ENCODE measurements at places on chromosomes 4 and X.
A peak's percentile ranks its signal among the peaks of the same experiment; 100 is the strongest.

DNA sequence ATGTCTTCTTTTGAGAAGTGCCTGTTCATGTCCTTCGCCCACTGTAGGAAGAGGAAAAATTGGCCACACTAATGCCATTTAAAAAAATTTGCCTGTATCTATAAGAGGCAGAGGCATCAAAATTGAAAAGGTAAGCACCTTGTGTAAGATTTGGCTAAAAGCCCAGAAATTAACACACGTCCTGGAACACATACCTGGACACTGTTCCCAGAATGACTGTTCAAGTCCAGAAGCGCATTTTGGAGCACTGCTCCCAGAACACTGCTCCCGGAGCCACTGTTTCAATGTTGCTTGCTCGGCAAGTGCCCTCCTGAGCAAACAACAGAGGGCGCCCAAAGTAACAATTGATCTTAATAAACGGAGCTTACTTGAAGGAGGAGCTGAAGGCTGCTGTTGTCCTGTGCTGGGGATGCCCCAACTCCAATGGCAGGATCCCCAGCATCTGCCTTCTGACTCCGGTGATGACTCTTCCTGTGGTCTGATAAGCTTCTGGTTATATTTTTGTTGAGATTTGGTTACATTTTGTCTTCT lies 1958.6 kb downstream of the C4orf33 start:
- no peak for DNase-seq

GRCh38 chrX:132786217-132786616 lies 172.2 kb downstream of the HS6ST2 start:
- DNase-seq: no peak

GRCh38 chr4:125522992-125523391 lies 208.2 kb downstream of the FAT4 start:
- DNase-seq: no peak

DNA sequence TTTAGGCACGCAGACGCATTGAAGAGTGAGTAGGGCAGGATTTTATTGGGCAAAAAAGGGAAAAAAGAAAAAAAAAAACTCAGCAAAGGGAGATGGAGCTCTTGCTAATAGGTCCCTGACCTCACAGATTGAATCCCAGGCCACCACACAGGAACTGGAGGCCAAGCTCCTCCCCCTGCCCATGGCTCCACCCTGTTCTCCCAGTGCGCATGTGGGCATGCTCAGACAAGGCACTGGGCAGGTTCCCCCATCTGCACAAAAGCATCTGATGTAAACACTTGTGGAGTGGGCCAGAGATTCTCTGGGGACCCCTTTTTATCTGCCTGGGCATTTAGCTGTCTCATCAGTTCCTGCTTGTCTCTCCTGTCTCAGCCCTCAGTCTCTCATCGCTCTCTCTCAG lies 9.5 kb downstream of the FRMD7 start:
- DNase-seq: no peak

- peak; percentile 60 for DNase-seq
Observed at GRCh38 chr4:26687728-26688127, 103.8 kb downstream of the TBC1D19 start.

DNA sequence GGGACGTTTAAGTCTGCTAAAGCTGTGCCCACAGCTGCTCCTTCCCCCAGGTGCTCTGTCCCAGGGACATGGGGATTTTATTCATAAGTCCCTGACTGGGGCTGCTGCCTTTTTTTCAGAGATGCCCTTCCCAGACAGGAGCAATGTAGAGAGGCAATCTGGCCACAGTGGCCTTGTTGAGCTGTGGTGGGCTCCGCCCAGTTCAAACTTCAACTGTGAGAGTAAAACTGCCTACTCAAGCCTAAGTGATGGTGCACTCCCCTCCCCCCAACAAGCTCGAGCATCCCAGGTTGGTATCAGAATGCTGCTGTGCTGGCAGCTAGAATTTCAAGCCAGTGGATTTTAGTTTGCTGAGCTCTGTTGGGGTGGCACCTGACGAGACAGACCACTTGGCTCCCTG lies 1371.4 kb downstream of the ADGRL3 start:
- DNase-seq: no peak

- DNase-seq: no peak
Observed at GRCh38 chr4:185755451-185755850, 56.5 kb downstream of the SORBS2 start.

DNA sequence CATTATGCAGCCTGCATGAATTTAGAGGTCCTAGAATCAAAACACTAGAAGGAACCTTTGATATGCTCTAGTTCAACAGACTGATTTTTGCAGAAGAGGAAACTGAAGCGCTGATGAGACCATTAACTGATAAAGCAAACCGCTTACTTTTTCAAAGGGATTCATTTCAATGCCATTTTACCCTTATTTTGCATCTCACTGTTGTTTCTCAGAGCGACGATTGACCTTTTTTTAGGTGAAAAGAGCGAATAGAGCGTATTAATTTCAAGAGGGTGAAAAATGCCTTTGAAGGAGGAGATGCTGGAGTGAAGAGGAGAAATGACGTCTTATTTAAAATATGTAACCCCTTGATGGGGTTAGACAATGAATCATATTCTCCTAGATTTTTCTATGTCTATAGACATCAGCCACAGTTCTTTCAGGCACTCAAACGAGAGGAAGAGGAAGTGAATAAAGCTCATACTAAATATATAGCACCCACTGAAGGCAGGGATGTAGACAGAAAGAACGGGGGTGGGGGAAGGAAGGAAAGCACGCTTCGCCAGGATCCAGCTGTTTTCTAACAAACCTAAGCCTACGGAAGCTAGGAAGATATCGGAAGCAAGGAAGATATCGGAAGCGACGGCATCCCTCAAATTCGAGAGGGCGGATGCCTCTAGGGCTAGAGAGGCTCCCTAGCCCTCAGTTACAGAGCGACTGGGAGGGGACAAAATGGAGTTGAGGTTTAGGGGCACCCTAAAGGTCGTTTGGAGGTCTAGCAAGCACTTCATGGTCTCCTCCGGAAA lies 848 bp downstream of the ACSL4 start:
- no peak for DNase-seq

- DNase-seq: no peak
Observed at GRCh38 chrX:104254442-104255115, at the start of gene ESX1. TSS of gene ESX1 (minus strand) at chrX:104254933. CDS start at chrX:104254849, 84 bp downstream.

DNA sequence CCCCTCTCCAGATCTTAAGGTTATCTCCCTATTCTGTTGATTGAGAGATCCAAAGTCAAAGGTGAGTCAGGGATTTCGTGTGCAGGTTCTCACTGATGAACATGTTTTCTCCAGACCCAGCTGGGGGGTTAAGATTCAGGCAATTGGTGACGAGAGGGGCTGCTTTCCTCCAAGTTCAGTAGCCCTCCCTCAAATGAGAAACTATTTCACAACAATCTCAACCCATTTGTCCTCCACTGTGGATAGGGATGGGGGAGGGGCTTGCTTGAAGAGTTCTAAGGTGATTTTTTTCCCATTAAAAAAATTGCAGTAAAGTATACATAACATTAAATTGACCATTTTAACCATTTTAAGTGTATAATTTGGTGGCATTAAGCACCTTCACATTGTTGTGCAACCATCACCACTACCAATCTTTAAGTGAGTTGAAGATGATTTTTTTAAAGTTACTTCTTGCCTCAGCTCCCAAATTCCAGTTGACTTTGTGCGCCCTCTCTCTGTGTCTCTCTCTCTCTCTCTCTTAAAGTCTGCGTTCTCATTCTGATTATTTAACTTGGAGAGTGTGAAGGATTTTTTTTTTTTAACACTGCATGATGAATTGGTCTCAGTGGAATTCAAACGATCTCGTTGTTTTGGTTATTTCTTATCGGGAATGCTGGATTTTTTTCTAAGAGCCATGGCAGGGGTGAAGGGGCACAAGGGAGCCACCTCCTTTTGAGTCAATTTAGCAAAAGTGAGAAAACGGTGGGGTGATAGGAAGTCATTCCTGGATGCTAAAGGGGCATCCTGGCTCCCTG lies 175.9 kb downstream of the SHROOM3 start:
- DNase-seq: no peak

DNA sequence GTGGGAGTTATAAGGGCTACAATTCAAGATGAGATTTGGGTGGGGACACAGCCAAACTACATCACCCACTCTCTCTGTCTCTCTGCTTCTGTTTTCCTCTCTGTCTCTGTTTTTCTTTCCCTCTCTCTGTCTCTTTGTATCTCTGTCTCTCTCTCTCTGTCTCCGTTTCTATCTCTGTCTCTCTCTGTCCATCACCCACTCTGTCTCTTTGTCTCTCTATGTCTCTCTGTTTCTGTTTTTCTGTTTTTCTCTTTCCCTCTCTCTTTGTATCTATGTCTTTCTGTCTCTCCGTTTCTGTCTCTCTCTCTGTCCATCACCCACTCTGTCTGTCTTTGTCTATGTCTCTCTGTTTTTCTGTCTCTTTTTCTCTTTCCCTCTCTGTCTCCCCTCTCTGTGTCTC lies 25.3 kb downstream of the IL3RA start:
- DNase-seq: no peak

- DNase-seq: peak; percentile 70
Observed at GRCh38 chr4:78056265-78057129, 626 bp upstream of the FRAS1 start.

- no peak for DNase-seq
Observed at GRCh38 chr4:6123976-6124375, 76.4 kb downstream of the JAKMIP1 start.

GRCh38 chr4:118942465-118942864 lies 53.8 kb downstream of the SYNPO2 start:
- DNase-seq: no peak

DNA sequence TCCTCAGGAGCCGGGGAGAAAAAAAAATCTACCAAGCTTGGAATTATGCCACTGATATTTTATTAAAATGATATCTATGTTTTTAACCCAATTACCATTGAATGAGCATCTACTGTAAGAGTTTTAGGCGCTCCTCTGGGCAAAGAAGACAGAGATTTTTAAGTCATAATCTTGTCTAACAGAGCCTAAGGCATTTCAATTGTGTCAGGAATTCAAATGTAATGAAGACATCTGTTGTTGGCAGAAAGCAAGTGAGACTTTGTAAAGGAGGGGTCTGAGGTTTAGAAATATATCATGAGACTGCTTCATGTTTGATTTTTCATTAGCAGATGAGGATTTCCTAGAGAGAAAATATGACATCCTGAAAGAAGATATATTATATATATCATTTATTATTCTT lies 1158.1 kb downstream of the FSTL5 start:
- no peak for DNase-seq

GRCh38 chr4:53713296-53713695 lies 122.0 kb upstream of the LNX1 start:
- DNase-seq: no peak

DNA sequence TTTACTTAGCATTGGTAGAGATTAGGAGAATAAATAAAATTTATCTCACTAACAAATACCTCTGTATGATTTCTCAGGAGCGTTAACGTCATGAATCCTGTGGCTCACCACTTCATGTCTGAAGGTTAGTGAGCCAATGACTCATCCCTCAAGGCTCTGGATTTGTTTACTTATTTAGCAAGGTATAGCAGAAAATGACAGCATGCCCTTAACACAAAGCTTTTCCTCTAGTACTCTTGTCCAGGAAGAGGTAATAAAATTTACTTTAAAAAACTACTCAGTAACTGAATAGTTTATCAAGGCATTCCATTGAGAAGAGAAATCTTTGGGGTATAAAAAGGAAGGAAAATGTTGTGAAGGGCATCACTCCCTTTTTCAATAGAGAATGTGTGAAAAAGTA lies 823.8 kb downstream of the CCSER1 start:
- no peak for DNase-seq

GRCh38 chrX:118751950-118752783 lies 24.8 kb downstream of the IL13RA1 start:
- no peak for DNase-seq

DNA sequence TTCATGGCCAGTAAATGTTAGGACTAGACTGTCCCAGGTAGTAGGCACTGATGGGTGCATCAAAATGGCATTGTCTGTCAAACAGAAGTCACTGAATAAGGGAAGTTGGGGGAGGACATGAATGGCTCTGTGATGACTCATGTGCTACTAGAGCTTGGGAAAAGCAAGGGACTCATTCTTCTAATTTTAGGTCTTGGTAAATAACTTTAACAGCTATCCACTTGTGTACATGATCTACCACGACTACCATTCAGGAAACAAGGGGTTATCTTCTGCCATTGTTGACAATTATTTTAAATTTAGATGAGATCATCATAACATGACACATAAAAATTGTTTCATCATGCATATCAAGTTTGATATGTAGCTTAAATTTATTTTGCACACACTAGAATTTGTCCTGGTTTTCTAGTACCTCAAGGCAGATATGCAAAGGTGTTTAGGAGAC lies 6.3 kb downstream of the AREG start:
- DNase-seq: no peak

DNA sequence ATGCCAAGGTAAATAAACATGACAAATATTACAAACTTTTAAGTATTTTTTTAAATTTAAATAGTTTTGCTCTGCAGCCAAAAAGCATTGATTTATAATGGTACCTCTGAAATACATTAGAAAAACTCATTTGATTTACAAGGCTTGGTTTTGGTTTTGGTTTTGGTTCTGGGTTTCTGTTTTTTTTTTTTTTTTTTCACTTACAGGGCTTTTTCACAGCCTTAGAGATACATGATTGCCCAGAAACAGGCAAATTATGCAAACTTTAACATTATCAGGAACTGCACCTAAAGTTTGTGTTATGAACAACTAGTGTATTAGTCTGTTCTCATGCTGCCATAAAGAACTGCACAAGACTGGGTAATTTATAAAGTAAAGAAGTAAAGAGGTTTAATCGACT lies 196.4 kb upstream of the DDX53 start:
- DNase-seq: no peak

DNA sequence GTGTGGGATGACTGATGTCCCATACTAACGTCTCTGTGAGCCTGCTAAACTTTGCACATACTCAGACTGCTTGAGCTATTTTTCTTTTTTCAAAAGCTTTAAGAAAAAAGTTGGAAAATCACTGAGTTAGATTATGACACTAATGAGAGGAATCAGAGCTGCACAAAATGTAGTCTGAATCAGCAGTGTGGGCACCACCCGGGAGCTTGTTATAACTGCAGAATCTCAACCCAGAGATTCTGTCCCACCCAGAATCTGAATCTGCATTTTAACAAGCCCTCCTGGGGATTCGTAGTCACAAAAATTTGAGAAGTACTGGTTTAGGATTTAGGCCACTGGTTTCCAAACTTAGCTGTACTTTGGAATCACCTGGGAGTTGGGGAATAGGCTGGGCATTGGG lies 102.1 kb upstream of the MID1IP1 start:
- DNase-seq: no peak

GRCh38 chr4:145709843-145710242 lies 29.9 kb downstream of the C4orf51 start:
- peak; percentile 84 for DNase-seq

GRCh38 chrX:153924149-153924861 lies 1.8 kb downstream of the ARHGAP4 start:
- DNase-seq: no peak

GRCh38 chrX:134484039-134484438 lies 24.1 kb downstream of the HPRT1 start:
- DNase-seq: no peak

DNA sequence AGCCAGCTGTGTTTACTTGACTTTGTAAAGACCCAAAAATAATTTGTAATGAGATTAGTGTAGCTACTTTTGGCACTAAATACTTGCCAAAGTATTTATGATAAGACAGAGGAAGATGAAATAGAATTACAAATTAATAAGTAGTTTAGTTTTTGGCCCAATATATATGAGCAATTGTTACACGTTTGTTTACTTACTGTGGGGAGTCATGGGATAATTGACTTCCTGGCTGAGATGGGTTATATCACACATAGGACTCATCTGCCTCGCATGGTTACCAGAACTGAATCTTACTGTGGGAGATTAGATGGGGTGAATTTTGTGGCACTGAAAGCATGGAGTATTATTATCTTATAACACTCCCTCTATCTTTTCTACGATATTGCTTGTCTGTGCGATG lies 66.6 kb downstream of the INTS12 start:
- DNase-seq: no peak

GRCh38 chr4:189176002-189176401 lies 764.7 kb upstream of the FRG1 start:
- DNase-seq: no peak

- DNase-seq: peak; percentile 14
Observed at GRCh38 chr4:169566021-169566818, 46.2 kb downstream of the NEK1 start.
